ENCODE measurements at places on chromosomes 4 and X.

DNA sequence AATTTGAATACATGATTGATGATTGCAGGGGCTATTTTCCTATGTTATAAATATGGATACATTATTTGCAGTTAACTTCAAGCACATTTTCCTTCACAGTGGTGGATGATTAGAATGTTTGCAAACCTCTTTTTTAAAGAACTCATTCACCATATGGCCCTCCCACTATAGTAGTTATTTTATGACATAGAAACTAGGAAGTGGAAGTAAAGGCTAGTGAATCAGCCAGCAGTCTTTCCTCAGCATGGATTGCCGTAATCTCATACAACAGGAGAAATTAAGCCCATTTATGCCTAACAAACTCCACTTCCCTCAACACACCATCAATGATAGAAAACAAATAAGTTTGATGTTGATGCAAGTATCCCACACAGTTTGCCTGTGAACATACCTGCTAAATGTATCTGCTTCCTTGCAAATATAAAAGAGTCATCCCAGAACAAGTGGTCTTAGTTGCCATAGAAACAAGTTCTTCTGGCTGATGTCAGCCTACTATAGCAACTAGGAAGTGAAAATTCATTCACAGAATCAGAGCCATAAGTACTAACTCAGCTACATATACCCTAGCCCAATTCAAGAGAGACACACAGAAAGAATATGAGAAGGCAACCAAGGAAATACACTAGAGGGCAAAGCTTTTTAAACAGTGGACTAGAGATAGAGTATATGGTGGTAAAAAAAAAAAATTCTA lies 100.9 kb upstream of the RADX start:
- DNase-seq: no peak

- no peak for DNase-seq
Observed at GRCh38 chr4:48635980-48636379, 144.1 kb downstream of the FRYL start.

GRCh38 chr4:65789805-65790204 lies 119.5 kb upstream of the EPHA5 start:
- no peak for DNase-seq

- DNase-seq: peak; percentile 84
Observed at GRCh38 chr4:56434599-56435139, 746 bp downstream of the PPAT start.

GRCh38 chrX:76172325-76172893 lies 453 bp upstream of the PBDC1 start:
- DNase-seq: no peak

DNA sequence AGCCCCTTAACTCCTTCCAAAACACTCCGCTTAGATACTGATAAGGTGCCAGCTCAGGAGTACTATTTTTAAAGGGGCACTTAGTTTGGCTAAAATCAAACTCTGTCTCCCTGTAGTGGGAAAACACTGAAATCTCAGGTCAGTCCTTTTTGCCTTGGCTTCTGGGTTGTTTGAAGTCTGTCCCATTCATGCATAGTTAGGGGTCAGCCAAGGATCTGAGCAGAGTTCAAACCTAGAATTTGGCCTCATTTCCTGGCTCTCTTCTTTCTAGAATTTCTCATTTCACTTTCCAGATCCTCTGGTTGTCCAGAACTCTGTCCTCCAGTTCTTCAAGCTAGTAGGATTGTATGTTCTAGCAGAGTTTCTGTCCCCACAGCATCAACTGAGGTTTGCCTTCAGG lies 31.5 kb downstream of the NAT8L start:
- no peak for DNase-seq

DNA sequence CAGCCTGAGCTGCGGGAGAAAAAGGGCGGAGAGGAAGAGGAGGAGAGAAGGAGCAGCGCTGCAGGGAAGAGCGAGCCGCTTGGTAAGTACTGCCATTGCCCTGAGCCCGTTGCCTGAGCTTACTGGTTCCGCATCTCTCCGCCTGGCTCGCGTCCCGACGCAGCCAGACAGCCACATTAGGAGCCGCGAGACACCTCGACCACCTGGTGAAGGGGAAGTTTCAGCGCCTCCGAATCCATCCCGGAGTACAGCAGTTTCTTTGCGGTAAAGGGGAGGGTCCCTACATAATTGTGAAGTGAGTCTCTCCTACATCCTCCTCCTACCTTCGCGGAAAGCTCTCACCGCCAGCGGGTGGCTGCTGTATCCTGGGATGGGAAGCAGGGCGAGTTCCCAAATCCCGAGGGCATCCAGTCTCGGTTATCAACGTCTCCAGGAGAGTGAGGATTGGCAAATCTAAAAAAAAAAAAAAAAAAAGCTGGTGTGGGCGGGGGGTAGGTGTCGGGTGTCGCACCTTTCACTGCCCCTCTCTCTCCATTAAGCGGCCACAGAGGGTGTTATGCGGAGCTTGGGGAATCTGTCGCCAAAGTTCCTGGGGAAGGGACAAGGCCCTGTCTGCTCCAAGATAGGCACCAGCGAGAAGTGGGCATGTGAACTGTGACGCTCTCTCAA lies 7.9 kb downstream of the TBX22 start:
- DNase-seq: peak; percentile 57

DNA sequence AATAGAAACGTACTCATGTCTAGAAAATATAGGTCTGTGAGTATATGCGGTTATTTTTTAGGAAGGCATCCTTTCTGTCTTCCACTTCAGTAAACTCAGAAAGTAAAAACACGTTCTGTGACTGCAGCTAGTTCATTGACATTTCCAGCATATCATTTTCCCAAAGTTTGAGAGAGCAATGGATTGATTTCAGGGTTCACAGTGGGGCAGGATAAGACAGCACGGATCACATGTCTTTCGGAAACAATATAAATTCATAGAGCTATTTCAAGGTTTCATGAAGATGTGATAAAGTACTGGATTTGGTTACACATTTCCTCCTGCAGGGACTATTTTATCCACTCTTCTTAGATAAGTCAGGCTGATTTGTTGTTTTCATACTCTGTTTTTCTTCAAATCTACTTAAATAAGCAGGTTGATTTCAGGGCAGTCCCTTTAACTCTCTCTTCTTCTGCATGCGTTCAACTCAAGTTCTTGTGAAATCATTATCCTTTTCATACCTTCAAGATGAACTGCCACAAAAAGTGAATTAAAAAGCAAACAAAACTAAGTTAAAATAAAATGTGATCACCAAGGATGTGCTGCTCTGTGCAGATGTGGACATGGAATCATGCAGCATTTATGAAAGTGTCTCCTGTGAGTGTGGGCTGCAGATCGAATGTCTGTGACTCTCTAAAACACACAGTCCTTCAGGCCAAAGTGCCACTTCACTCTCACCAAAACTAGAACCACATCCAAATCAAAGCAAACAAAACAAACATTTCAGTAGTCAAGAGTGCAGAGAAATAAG lies 187.7 kb downstream of the UNC5C start:
- DNase-seq: no peak

GRCh38 chr4:145035494-145036136 lies 62.4 kb downstream of the ANAPC10 start:
- no peak for DNase-seq

- no peak for DNase-seq
Observed at GRCh38 chr4:71064521-71064920, 71.1 kb downstream of the DCK start.

GRCh38 chr4:138090150-138090917 lies 151.8 kb downstream of the SLC7A11 start:
- peak; percentile 67 for DNase-seq

GRCh38 chr4:20159516-20159915 lies 92.2 kb upstream of the SLIT2 start:
- DNase-seq: no peak

DNA sequence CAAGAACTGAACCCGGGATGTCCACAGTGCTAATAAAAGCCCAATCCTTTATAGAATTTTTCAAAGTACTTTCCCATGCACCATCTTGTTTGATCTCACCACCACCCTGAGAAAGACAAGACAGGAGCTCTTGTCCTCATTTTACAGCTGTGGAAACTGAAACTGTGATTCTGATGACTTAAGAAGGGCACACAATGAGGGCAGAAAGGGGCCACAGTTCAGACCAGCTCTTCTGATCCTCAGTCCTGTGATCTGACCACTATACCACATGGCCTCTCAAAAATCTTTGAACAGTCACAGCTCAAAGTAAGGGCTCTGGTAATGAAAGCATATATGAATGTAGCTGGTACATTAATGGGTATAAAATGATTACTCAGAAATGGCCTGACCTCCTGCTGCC lies 127.3 kb upstream of the CPEB2 start:
- no peak for DNase-seq

DNA sequence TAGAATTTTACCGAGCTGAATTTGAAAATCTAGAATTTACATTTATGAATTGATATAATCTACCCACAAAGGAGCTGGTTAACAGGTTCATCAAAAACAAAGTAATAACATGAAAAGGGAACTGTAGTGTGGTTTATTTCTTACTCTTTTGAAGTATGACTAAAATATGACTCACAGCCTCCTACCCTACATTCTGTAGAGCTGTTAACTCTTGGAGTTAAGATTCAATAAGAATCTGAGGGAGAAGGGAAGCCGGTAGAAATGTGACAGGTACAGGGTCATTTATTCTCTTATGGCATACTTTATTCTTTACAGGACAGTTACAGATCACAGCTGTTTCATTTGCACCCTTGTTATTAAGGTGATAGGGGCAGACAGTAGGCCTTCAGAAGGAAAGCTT lies 132.2 kb upstream of the FAM47B start:
- no peak for DNase-seq

DNA sequence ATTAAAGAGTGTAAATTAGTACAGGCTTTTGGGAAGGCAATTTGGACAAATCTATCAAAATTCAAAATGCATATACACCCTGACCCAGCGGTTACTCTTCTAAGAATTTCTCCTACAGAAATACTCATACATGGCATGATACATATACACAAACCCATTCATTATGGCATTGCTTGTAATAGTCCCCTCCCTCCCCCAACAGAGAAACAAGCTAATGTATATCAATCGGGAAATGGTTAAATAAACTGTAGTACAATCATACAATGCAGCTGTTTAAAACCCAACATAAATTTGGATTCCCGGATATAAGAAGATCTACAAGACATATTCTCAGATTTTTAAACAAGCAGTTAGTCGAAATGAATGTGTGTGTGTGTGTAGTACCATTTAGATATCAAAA lies 808 bp downstream of the HUWE1 start:
- DNase-seq: no peak

DNA sequence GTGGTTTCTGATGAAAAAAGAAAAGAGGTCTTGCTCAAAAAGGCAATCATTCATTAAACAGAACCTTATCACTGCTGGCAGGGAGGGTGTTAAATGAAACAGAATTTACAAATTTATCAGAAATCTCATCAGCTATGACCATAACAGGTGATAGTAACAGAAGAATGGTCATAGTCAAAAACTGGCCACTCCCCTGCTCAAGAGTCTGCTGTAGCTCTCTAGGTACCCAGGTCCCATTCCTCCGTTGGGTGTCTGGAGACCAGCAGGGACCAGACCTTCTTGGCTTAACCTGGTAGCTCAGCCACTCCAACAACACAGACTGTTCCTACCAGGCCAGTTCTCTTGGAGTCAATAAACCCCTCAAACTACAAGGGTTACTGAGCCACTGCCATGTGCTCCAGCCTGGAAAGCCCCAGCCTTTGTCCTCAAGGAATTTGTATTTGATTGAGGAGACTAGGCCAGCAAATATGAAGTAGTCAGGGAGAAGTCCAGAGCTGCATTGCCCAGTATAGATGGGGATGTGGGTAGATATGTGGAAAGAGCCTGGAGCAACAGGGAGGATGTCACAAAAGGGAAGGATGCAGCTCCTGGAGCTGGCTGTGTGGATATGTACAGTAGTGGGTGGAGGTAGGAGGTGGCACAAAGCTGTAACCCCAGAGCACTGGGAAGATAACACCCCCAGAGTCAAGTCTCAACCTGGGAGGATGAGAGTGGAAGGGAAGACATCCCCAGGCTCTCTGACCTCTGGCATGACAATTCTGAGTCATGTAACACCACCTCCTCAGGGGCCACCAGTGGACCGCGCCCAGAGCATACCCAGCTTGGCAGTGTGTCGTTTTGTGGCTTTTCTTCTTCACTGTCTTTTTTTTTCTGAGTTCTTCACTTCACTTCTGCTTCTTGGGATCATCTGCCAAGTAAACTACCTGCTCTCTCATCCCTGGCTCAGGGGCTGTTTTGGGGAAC lies 21.9 kb downstream of the RASL11B start:
- no peak for DNase-seq

DNA sequence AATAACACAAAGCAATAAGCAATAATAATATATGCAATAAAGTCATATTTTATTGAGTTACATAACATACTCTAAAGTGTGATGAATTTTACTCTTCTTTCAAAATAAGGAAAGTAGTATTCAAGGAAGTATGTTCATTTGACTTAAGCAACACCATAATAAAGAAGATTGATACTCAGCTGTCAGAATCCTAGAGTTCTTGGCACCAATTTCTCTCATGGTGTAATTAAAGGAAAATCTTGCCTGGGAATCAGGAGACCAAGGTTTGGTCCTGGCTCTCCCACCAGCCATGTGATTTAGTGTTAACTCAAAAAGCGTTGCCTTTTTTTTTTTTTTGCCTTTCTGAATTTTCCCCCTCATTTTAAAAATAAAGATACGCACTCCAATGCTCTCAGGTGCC lies 17.1 kb downstream of the MYOZ2 start:
- DNase-seq: no peak

GRCh38 chrX:113929004-113929403 lies 654.9 kb upstream of the HTR2C start:
- peak; percentile 72 for DNase-seq

- DNase-seq: no peak
Observed at GRCh38 chrX:2220829-2221567, 279.8 kb downstream of the DHRSX start.

DNA sequence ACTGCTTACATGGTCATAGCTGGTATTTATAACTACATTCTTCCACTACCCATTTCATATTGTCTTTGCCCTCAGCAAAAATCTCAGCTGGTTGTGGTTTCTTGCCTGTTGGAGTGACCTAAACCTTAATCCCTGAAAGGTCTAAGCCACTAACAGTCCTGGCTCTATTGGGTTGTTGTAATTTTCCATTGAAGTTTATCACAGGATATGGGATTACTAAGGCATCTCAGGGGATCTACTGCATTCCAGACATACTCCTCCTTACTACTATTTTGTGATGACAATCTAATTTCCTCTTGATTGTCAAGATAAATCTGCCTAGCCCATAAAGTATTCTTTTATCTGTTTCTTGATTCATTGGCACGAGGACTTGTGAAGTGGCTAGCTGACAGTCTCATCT lies 6.2 kb upstream of the OSTC start:
- no peak for DNase-seq

- no peak for DNase-seq
Observed at GRCh38 chr4:174316546-174316945, 32.8 kb downstream of the CEP44 start.
